ENCODE measurements at places on chromosomes 6 and 20.
A peak's percentile ranks its signal among the peaks of the same experiment; 100 is the strongest.

- no peak for DNase-seq
Measured at GRCh38 chr6:10407018-10407673, 7.7 kb downstream of the TFAP2A start.

DNA sequence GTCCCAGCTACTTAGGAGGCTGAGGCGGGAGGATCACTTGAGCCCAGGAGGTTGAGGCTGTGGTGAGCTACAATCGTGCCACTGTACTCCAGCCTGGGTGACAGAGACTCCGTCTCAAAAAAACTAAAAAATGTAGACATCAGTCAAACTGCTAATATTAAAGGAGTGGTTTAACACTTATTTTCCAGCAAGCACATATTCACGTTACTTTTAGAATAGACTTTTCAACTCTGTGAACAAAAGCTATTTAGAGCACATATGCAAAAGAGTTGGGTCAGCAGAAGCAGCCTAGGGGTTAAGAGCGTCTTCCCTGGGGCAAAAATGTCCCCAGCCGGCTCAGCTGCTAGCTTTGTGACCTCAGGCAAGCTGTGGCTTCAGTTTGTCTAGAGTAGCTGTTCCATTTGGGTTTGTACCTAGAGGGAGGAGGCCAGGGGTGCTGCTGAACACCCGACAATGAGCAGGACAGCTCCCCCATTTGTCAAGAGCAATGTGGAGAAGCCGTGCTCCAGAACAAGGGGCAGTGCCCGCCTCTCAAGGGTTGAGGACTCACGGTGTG is 62.5 kb upstream of the PTGIS start:
- no peak for DNase-seq

DNA sequence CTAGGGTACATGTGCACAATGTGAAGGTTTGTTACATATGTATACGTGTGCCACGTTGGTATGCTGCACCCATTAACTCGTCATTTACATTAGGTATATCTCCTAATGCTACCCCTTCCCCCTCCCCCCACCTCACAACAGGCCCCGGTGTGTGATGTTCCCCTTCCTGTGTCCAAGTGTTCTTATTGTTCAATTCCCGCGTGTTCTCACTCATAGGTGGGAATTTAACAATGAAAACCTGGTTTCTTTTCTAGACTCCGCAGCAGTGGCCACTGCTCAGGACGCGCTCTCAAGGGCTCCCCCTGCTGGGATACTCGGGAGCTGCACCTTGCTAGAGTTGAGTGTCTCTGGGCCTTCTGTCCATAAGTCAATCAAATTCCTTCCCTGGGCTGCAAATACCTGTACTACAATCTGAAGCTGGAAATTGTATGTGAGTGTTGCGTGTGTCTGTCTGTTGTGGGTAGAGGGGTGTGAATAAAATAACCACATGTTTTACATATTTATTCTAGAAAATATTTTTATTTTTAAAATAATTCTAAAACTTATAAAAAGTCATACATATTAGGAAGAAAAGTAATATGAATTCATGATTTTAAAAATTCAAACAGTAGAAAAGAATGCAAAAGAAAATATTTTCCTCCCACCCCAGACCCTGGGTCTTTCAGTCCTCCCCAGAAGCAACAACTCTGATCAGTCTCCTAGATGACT is 8.2 kb upstream of the CEP250 start:
- peak; percentile 87 for DNase-seq

DNA sequence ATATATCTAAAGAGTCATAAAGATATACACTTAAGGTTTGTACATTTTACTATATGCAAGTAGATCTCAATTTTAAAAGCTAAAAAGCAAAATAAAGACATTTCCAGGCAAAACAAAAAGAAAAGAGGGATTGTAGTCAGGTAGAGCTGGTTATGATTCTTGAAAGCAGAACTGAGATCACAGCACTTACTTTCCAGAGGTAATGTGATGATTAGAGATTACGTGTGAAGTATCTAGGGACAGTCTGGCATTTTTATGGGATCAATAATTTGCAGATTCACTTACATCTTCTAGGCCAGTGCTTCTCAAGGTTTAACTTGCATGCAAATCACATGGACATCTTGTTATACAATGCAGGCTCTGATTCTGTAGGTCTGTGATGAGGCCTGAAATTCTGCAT is 595.5 kb downstream of the KIF16B start:
- DNase-seq: no peak

All from stimulated activated CD8-positive, alpha-beta memory T cell treated with anti-CD3 and anti-CD28 coated beads, Interleukin-4, amount 100 ng/mL, for 1 hour (primary cell).